ENCODE measurements at places on chromosomes 12 and 14.

DNA sequence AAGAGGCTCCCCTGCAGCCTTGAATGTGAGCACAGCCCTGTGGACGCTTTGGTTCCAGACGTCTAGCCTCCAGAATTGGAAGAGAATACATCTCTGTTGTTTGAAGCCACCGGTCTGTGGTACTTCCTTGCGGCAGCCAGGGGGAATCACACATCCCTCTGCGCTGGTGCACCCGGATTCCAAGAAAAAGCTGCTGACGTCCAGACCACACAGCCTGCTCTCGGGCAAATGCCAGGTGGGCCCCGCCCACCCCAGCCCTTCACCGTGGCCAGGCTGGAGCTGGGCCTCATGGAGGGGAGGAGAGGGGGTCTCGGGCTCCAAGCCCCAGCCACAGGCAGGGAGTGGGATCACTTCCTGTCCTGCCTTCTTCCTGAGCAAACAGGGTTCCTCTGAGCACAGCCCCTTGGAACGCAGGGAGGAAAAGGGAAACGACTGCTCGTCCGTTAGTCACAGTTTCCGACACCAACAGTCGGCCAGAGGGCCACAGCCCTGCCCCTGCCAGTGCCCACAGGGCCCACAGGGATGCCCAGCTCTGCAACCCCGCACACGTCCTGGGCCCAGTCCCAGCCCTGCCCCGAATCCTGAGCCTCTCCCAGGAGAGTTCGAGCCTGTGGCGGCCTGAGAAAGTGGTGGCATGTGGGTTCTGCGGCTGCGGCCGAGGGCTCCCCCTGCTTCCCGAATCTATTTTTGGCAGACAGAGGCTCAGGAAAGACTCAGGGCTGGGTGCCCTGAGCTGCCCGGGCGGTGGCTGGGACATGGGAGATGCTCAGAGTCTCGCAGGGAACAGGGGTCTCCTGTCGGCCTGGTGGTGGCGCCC lies 85.3 kb downstream of the RFLNA start:
- no peak for DNase-seq

GRCh38 chr12:26750531-26751175 lies 82.3 kb downstream of the ITPR2 start:
- DNase-seq, result no peak

- DNase-seq, result no peak
Measured at GRCh38 chr12:81207173-81207572, 129.3 kb downstream of the ACSS3 start.

DNA sequence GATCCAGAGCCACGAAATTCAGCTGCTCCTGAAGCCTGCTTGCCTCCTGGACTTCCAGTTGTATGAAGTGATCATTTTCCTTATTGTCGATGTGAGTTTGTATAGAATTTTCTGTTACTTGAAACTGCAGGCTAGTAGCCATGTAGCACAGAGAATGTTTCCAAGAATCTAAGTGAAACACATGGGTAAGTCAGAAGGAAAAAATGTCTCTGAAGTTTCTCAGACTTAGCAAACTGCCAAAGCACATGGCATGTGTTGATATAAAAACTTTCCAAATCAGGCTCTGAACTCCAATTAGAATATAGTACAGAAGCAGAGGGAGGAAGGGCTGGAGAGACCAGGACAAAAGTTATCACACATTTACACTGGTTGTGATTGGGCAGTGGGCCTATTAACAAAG lies 9.8 kb upstream of the PCNX1 start:
- DNase-seq, result no peak

DNA sequence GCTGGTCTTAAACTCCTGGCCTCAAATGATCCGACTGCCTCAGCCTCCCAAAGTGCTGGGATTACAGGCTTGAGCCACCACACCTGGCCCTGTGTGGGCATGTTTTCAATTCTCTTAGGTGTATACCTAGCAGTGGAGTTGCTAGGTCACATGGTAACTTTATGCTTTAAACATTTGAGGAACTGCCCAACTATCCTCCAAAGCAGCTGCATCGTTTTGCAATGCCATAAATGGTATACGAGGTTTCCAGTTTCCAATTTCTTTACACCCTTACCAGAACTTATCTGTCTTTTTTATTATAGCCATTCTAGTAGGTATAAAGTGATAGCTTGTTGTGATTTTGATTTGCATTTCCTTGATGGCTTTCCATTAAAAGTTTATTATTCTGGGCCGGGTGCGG lies 25.1 kb downstream of the RBMS2 start:
- no peak for DNase-seq

- DNase-seq, result no peak
Measured at GRCh38 chr14:31292937-31293616, 85.5 kb upstream of the HECTD1 start.

GRCh38 chr12:114355389-114356088 lies 50.4 kb downstream of the TBX5 start:
- no peak for DNase-seq

GRCh38 chr14:75125617-75126016 lies 1.2 kb downstream of the NEK9 start:
- DNase-seq, result no peak

DNA sequence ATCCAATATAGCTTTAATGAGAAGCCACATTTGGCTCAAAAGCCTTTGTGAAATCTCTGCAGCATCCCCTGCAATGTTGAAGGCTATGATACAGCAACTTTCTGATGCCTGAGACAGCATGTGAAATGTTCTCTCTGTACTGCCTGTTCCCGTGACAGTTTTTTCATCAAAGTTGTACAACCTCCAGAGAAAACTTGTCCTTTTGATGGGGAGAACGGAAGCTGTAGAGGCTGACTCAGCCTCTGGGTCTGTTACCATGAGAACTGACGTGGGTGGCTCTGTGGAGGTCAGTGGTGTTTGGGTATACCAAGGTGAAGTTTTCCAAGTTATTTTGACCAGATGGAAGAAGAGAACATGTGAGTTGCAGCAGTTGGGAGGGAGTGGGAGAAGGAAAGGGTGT lies 17.0 kb downstream of the SLC4A8 start:
- DNase-seq, result no peak

Measured in activated CD8-positive, alpha-beta memory T cell treated with anti-CD3 and anti-CD28 coated beads, Interleukin-2, amount 50 U/mL, for 4 hours (primary cell).